KG1 (cell line): ENCODE measurements at places on chromosomes 1 and 21.

DNA sequence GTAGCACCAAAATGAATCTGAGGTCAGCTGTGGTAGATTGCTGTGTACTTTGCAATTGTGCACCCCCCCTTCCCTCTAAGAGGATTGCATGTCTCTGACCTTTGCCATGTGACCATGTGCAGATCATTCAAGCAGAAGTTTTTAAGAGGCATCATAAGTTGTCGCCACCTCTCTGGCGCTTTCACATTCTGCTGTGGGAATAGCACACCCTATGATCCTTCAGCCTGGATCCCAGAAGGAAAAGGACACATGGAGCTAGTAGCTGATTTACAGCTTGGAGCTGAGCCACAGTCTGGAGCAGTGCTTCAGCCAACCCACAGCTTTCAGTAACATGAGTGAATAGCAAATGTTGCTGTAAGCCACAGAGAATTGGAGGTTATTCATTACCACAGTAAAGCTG is 158.5 kb downstream of the TSEN15 start:
- no peak for DNase-seq

- no peak for DNase-seq
Measured at GRCh38 chr1:26861286-26861701, 1.7 kb upstream of the SFN start.

GRCh38 chr1:43554444-43554992 is 23.8 kb downstream of the PTPRF start:
- peak; percentile 15 for DNase-seq

DNA sequence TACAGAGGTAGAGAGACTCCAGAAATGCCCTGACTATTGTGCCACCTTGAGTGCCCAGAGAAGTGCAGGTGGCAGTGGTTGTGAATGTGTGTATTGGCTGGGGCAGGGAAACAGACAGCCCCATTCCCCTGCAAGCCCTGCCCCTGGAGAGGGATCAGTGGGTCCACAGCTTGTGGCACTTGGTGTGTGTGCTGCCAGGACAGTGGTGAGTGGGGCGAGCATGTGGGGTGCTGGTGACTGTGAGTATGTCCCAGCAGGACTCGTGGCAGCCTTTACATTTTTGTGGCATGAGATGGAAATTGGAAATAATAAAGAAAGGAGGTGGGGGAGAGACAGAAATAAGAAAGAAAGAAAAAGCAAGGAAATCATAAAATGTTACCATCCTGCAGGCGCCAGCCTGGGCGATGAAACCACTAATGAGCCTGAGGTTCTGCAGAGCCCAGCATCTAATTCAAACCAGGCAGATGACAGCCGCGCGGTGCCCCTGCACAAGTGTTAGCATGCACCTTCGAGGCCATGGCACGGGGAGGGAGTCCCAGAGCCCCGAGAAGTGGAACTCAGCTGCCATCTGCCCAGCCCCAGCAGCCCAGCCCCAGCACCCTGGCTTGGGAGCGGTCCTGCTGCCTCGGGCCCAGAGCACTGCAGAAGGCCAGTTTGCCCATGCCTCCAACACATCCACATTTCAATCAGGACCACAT is 49.1 kb upstream of the ZBTB40 start:
- no peak for DNase-seq

- DNase-seq: no peak
Measured at GRCh38 chr1:224528900-224529299, 87.2 kb upstream of the CNIH3 start.
